ENCODE measurements at places on chromosomes 11 and 22.

- DNase-seq, result no peak
These were observed 14.8 kb upstream of the LMO2 start for GRCh38 chr11:33906484-33907186.

DNA sequence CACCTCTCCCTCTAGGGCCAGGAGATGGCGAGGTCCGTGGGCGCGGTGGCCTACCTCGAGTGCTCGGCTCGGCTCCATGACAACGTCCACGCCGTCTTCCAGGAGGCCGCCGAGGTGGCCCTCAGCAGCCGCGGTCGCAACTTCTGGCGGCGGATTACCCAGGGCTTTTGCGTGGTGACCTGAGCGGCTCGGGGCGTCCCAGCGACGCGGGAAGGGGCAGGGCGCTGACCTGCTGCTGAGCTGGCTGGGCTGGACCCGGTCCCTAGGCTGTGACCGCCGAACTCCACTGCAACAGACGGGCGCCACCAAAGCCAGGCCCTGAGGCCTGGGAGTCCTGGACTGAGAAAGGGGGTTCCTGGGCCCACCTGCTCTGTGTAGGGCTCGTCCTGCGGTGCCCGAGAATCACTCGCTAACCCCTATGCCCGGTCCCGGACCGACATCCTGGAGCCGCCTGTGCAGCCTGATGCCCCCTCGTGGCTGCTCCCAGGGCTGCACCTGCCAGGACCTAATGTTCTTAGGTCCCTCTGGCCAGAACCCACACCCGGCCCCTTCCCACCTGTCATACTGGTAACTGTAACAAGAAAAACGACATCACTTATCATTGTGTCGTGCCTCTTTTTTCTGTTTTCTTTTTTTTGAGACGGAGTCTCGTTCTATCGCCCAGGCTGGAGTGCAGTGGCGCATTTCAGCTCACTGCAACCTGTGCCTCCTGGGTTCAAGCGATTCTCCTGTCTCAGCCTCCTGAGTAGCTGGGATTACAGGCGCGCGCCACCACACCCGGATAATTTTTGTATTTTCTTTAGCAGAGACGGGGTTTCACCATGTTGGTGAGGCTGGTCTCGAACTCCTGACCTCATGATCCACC lies 15.0 kb downstream of the RHOD start:
- DNase-seq, result no peak

- no peak for DNase-seq
These were observed 1400.8 kb upstream of the TENM4 start for GRCh38 chr11:80841675-80842074.

GRCh38 chr11:14774721-14775120 lies 117.3 kb downstream of the CYP2R1 start:
- no peak for DNase-seq

GRCh38 chr11:17595526-17596309 lies 48.7 kb downstream of the OTOG start:
- DNase-seq, result no peak

GRCh38 chr11:14555818-14556217 lies 35.6 kb upstream of the PSMA1 start:
- DNase-seq, result no peak

- DNase-seq, result no peak
These were observed 149.1 kb upstream of the SOX6 start for GRCh38 chr11:16505481-16505880.

- DNase-seq, result no peak
These were observed 123.0 kb downstream of the SGSM3 start for GRCh38 chr22:40493441-40493840.

DNA sequence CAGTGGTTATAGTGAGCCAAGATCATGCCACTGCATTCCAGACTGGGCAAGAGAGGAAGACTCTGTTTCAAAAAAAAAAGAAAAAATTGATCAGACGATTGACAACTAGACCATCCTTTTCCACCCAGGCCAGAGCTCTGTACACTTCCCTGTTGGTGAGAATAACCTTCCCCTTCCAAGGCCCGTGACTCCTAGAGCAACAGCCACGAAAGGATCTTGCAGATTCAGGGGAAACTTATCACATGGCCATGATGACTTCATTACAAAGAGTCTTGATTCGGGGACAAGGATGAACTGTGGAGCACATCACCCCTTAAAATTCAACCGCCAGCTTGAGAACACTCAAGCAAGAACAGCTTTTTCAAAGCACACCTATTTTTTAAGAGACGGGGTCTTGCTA lies 10.3 kb downstream of the CD5 start:
- no peak for DNase-seq

DNA sequence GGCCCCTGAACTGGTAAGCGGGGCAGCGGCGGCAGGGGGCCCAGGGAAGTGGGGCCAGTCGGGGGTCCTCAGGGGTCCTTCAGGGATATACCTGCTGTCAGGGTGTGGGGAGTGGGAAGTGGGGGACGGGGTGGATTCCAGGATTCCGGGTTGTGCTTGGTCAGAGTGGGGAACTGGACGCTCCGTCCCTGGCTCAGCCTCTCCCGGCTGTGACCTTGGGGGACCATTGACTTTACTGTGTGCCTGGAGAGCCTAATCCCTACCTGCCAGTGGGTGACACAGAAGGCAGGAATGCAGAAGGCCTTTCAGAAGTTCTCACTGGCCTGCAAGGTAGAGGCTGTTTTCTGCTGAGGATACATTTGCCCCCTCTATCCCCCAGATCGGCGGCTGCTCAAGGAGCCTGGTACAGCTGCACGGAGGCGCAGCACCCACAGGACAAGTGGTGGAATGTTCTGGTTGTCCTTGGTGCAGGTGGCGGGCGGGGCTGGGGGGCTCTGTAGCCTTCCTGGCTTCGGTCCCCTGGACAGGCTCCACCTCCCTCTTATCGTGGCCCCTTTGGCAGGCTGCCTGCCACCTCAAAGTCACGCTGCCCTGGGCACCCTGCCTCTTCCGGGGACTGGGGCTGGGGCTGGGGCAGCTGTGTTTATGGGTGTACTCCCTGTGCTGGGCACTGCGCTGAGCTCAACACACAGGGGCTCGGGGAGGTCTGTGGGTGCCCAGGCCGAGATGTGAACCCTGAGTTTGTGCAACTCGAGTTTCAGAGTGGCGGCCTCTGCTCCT lies 18.4 kb downstream of the KCNQ1 start:
- DNase-seq, result no peak

DNA sequence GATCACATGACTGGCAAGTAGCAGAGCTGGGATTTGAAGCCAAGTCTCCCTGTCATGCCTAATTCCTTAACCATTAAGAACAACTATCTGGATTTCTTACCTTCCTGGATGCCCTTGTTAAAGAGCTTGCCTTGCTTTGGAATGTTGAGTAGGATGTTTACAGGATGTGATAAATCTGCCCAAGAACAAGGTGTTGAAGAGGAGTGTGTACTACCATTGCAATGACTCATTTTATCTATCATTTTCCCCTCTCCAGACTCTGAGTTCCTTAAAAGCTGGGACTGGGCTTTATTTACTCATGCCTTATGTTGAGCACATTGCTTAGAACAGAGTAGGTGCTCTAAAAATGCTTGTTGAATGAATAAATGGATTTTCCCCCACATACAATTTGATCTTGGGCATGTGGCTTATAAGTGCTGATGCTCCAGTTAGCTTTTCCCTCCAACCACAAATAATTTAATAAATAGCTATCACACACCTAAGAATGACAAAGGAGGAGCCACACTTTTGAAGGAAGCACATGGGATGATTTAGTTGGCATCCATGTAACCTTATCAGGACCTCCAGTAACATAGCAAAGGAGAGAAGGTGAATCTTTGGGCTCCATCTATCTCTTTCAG lies 268.6 kb upstream of the SESN3 start:
- DNase-seq, result no peak

DNA sequence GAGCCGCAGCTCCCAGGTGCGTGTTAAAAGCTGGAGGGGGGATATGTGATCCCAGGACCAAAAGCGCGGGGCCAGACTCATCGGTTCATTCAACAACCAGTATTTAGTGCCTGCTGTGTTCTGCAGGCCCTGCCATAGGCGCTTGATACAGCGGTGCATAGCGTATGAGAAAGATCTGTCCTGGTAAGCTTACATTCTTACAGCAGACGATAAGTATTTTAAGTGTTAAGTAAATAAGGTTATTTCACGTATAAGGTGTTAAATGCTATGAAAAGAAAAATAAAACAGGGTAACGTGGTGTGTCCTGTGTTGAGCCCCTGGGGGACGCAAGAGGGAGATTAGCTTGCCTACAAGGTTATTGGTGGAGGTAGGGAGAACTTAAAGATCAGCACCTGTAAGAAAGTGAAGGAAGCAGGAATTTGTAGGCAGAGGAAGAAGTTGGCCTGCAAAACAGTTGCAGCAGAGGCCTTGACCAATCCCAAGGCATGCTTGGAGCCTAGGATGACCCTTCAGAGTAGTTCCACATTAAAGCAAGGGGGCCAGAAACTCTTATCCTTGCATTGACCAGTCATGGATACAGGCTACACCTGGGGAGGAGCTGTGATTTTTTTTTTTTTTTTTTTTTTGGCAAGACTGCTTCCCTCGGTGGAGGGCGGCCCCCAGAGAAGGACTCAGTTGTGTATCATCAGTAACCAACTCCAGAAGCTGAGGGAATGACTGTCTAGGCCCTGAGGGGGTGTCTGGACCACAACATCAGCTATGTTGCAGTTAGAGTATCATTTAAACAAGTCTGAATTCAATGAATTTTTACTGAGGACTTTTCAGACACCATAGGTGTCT lies 487 bp upstream of the LIPT2 start:
- DNase-seq, result no peak
